ENCODE measurements at places on chromosomes 12 and 14.

DNA sequence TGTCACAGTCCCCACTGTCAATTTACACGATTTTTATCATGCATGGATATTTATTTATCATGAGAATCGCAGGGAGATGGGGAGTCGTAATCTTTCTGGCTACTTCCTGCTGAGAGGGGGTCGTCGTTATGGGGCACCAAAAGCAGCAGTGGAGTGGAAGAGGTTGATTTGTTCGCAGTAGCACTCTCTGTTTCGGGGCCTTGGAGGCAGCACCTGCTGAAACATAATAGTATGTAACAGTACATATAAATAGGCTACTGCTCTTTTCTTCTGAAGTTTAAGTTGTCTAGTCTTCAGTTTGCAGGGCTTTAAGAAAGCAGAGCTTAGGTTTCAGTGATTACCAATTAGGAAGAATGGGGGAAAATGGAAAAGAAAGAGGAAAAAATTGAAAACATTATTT is 3.8 kb downstream of the SOAT2 start:
- no peak for DNase-seq

DNA sequence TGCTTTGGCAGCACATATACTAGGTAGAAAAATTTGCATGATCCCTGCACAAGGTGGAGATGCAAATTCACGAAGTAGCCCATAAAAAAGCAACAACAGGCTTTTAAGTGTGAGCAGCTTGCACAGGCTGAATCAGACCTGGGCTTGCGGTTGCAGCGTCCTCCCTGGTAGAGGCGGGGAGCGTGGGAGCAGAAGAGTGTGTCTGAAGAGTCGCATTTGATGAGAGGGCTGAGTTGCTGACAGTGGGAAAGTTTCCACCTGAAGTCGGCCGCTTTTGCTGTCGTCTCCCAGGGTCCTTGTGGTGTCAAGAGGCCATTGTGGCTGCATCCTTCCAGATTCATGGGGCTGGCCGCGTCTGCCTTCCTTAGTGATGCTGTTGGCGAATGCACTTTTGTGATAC is 6.2 kb downstream of the AACS start:
- no peak for DNase-seq

DNA sequence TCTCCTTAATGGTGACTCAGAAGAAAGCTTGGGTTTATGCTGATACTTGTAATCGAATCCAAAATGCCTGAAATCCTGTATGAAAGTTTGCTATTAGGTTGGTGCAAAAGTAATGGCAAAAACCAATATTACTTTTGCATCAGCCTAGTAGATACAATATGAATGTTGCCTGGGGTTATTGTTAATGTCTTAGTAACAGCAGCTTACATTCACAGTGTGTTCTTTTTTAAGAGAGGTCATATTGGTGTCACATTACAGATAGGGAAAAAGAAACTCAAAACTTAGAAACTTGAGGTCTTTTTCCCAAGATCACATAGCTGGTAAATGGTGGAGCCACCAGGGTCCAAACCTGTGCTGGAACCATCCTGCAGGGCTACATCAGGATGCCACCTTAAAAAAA is 25.2 kb downstream of the SRGAP1 start:
- no peak for DNase-seq

DNA sequence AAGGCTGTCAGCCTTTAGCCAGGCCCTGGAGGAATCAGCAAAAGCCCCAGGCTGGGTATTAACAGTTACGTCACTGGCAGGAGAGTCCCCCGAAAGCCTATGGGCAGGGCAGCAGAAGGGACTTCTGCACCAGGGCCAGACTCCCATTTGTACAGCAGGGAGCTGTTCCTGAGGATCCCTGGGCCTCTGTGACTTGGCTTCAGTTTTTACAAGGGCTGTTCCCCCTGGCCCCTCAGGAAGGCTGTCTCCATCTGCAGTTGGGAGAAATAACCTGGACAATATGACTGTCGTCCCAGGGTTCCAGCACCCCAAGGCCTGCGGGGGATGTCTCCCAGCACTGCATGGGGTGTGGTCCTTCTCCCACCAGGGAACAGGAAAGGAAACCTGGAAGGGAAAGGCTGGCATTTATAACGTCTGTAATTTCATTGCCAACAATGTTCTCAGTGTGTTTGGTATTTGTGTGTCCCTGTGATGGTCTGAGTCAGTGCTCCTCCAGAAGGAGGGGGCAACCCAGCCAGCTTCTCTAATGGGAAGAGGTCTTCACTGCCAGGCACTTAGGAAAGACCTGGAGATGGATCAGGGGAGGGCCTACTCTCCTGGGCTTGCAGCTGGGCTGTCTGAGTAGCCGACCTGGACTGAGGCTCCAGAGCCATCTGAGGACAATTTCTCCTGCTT is 42.4 kb downstream of the ERH start:
- no peak for DNase-seq

- DNase-seq: no peak
Measured at GRCh38 chr12:80805106-80805505, 88.4 kb downstream of the MYF5 start.

- no peak for DNase-seq
Measured at GRCh38 chr14:58820032-58820431, 182.3 kb downstream of the DACT1 start.

DNA sequence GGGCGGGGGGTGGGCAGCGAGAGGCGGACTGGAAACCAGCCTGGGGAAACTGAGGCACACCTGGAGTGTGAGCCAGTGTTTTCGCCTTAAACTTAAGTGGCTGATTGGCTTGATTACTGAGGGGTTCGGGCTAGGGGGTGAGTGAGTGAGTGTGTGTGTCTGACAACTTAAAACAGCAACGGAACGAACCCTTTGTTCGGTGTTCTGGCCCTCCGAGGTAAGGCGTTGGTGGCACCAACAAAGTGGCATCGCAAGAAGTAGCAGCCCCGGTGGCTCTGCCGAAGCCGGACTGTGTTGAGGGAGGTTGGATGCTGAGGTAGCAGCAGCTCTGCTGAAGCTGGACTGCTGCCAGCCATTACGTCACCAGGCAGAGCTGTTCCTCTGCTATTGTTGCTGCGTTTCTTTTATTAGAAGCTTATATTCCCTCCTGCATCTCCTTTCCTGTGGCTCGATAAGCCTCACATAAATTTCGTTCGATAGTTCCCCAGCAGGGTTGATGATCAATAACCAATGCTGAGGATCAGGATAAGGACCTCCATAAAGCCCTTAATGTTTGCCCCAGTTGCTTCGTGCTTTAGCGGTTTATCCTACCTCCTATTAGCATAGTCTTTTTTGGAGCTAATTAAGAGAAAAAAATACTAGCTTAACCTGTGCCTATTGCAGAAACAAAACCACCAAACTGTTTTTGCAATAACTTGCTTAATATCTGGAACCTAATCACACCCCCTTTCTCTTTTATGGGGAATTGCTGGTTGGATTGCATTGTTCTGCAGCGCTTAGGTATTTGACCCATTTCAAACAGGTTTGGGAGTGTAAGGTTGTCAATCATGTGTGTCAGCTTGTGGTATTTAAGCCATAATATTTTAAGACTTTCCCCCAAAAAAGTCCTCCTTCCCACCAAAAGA is 1.3 kb downstream of the GPR137C start:
- DNase-seq: peak; percentile 79

- DNase-seq: no peak
Measured at GRCh38 chr14:72779679-72780078, 114.2 kb downstream of the DPF3 start.

DNA sequence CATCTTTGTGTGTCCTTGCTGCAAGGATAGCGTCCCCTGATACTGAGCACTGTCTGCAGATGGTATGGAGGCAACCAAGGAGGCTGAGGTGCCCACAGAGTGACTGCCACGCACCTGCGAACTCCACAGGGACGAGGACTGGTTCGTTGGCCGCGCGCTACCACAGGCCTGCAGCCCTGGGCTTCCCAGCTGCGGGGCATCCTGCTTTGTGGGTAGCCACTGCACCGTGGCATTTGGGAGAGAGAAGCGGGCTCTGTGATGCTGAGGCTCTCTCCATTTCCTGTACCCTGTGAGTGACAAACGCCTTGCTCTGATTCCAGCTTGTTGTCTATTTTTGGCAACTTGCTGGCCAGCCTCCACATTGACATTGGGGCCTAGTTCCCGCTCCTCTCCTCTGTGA is 76.3 kb downstream of the SLC15A4 start:
- DNase-seq: no peak

DNA sequence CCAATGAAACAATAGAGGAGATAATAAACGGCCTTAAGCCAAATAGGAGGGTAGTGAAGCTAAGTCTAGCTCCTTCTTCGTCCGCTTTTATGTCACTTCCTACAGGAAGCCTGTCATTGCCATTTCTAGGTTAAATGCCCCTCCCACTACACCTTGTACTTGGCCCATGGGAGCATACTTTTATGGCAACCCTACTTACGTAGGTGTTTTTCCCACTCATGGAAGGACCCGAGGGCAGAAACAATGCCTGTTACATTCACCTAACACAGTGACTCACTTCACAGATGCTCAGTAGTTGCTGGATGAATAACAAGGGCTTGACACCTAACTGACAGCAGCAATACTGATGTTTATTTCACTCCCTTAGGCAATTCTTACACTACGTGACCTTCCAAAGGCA is 44.5 kb downstream of the ALKBH1 start:
- DNase-seq: no peak

DNA sequence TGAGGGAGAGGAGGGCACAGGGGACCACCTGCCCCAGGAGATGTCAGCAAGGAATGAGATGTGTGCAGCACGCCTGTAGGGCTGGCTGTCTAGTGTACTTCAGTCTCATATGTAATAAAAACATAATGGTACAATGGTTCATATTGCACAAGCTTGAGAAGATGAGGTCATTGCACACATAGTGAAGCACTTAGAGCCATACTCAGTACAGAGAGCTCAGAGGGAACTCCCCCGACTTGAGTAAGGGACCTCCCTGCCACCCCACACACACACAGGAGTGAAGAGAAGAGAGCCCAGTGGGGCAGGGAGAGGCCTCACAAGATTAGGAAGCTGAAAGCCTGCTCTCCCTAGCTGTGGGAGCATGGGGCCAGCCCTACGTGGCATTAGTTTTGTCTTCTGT is 61.5 kb downstream of the SLC6A12 start:
- no peak for DNase-seq

DNA sequence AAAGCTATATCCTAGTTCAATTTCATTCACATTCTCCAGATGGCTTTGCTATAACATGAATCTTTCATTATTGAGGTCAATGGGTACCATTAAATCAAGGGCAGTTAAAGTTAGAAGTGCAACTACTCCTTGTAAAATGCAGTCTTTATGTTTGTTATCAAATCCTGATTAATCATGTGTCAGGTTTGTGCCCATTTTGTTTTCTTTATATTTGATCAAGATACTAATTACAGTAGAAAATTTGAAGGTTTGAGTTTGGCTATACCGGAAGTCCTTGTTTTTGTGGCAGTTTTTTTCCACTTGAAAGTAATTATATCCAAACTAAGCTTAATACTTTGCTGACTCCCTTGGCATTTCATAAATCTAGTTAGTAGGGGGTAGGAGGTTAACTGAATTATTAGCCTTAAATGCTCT is 513.0 kb downstream of the DIO2 start:
- DNase-seq: no peak

- no peak for DNase-seq
Measured at GRCh38 chr12:56989861-56990610, 16.3 kb downstream of the ZBTB39 start.

DNA sequence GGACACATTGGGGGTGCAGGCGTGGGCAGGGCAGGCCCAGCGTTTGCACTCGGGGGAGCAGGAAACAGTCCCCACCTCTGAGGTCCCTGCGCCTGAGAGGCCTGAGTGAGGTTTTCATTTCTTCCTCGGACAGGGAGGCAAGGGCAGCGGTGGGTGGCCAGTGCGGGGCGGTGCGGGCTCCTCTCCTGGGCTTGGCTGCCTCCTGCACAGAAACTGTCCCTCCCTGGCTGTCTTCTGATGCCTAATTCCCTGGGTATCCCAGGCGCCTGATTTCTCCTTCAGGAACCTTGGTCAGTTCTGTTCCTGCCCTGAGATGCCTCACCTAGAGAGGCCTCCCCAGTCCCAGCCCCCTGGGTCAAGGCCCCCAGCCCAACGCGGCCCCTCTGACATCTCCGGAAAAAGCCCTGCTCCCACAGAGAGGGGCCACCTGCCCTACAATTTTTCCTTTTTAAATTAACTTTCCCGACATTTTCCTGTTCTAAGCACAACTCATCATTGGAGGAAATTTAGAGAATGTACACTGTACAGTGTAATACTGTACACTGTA is 260.3 kb downstream of the ADGRD1 start:
- DNase-seq: no peak

DNA sequence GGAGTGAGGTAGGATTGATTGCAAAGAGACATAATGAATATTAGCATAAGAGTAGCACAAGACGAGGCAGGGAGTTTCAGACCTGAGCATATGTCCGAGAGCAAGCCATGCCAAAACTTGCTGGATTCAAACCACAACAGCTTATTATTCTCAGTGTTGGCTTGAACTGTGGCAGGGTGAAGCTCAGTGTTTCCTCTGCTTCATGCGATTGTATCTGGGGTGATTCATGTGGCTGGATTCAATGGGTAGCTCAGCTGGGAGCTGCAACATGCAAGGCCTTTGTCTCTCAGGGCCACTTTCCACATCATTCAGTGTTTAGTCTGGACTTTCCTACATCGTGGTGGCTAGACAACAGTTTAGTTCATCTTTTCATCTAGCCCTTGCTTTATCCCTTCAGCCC is 22.1 kb upstream of the E2F7 start:
- no peak for DNase-seq

GRCh38 chr14:66643344-66643743 is 135.4 kb downstream of the GPHN start:
- DNase-seq: no peak

DNA sequence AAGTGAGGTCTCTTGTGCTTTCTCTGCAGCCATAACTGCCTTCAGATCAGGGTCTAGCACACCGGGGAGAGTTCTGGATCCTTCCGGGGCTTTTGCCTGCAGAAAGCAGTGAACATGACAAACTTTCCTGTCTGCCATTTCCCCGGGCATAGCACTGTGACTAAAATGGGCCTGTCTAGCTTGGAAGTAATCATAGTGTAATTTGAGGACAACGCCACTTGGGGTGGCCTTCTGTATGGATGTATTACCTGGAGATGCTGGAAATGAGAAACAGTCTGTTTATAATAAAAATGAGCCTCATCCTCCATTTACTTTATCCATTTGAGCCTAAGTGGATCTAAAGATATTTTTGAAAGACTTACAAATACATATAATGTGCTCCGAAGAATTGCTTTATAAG is 453.7 kb downstream of the VRK1 start:
- DNase-seq: no peak

DNA sequence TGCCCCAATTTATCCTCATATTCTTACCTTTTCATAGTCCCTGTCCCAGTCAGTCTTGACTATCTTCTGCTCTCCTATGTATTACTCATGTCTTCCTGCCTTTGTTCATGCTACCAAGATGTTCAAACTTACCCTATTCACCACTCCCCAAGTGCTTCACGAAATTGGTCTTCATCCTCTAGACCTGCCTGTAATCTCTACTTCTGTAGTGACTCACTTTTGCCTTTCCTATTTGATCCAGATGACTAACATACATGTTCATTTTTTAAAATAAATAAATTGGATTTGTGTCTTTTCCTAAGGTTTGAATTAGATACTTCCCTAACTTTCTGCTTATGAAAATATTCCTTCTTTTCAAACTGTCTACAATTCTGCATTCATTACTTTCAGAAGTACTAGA is 107.7 kb upstream of the PPM1H start:
- DNase-seq: no peak

- DNase-seq: no peak
Measured at GRCh38 chr12:52691076-52691840, 11.1 kb upstream of the KRT1 start.
